ENCODE measurements at places on chromosomes 3 and 15.

- no peak for DNase-seq
Measured at GRCh38 chr3:193711166-193711485, 118.1 kb downstream of the OPA1 start.

DNA sequence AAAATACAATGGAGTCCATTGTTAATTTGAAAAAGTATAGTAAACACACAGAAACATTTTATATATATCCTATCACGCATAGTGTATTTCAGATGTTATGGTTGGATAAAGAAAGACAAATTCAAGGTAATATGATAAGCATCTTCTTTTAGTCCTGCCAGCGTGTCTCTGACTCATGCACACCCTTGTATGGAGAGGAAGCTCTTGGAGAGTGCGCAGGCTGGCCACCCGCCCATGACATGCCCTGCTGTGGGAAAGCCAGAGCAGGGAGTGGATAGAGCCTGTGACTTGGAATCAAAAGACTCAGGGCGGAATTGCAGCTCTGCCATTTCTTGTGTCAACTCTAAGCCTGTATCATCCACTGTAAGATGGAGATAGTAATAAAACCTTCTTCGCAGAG lies 23.0 kb upstream of the COPG1 start:
- DNase-seq: peak; percentile 77

DNA sequence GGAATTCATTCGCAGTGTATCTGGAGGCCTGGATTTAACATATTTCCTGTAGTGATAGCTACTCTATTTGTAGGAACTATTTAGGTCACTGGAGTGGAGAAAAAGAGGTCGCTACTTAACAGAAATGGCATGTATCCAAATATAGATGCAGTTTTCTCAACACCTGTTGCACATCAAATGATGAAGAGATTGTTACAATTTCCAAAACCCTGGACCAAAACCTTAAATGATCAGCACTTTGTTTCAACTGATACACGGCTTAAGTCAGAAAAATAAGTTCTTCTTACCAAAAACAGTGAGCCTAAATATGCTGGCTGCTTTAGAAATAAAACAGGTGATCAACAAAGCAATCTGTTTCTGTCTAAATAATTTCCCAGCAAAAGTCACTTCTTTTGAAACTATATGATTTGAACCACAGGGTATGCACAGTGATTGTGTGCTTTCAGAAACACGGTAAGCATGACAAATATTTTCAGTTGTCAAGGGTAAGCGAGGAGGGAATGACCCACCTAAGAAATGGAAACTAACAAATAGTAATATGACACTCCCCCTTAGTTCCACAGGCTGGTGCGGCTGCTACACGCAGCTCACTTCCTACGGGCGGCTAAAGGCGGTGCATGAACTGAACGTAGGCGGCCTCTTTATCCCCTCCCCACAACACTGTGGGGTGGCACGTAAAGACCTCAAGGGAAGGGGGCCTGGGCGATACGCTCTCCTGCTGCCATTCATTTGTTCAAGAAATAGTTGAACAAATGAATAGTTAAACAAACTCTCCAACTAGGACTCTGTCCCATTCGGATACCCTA lies 1.1 kb downstream of the EHD4 start:
- peak; percentile 46 for DNase-seq

DNA sequence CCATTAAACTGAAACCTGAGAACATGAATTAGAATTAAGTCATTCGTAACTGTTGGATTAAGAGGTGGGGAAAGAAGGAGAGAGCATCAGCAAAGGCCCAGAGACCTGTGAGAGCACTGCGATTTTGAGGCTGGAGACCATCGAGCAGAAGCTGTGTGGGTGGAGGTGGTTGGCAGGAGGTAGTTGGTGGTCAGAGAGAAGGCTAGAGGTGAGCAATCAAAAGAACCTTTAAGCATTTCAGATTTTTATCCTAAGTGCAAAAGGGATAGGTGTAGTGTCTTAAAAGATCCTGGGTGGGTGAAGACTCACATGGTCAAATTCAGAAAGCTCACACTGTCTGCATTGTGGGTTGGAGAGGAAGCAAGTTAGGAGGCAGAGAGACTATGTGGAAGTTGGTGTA lies 65.1 kb upstream of the TEX264 start:
- no peak for DNase-seq

- no peak for DNase-seq
Measured at GRCh38 chr3:45545476-45545875, 49.1 kb upstream of the LIMD1 start.

GRCh38 chr3:50673931-50674330 lies 796 bp upstream of the DOCK3 start:
- DNase-seq: no peak

DNA sequence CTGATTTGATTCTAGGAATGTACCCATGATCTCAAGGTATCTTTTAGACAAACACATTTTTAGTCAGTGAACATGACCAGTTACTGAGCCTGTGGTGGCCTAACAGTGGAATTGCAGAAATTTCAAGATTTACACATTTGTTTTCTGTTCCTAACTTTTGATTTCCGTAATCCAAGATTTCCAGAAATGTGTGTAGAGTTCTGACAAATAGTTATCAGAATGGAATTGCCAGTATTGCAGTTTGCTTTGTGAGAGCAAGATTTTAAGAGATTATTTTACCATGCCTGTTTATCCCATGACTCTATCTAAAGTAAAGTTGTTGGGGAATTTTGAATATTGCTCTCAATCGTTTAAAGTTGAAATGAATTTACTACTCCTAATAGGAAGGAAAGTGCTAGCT lies 11.7 kb upstream of the UTS2B start:
- DNase-seq: no peak

DNA sequence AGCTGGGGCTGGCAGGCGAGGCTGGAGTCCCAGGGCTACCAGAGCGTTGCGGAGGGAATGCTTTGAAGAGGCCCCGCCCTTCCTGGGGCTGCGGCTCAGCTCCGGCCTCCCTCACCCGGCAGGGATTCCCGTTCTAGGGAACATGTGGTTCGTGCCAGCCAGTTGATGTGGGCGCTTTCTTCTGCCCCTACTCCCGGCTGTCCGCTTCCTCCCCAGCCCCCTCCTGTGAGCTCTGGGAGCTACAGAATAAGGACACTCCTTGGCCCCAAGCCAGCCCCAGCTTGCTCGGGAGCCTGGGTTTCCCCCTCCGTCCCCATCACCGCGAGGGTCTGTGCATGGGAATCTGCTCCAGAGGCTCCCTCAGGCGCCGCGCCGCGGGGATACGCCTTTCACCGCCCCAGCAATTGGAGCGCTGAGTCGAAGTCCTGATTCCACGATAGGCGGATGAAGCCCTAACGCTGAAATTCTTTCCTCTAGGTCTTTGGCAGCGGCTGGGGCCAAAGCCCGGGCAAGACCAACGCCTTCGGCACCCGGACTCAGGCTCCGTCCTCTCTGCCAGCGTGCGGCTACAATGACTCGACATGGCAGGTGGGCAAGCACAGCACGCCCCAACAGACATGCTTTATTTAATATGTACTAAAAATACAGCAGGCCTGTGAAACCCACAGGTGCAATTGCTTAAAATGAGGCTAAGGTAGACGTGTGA lies 69.5 kb downstream of the KLF15 start:
- peak; percentile 48 for DNase-seq

DNA sequence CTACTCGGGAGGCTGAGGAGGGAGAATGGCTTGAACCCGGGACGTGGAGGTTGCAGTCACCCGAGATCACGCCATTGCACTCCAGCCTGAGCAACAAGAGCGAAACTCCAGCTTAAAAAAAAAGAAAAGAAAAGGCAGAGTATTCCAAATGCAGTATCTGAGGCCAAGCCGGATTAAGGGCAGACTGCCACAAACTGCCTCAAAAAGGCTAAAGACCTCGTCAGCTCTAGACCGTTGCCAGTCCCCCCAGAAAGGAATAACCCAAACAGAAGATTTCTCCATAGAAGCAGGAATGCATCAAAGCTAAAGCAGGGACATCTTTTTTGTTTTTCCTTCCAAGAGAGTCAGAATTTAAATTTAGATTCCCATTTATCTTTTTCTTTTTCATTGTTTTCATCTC lies 72.9 kb downstream of the TM4SF4 start:
- DNase-seq: peak; percentile 87

GRCh38 chr15:70289191-70289955 lies 191.7 kb upstream of the TLE3 start:
- peak; percentile 83 for DNase-seq

- peak; percentile 9 for DNase-seq
Measured at GRCh38 chr15:77632534-77633133, at the start of gene LINGO1. TSS of gene LINGO1 (minus strand) at chr15:77632912. CDS start at chr15:77632315, 597 bp downstream.

DNA sequence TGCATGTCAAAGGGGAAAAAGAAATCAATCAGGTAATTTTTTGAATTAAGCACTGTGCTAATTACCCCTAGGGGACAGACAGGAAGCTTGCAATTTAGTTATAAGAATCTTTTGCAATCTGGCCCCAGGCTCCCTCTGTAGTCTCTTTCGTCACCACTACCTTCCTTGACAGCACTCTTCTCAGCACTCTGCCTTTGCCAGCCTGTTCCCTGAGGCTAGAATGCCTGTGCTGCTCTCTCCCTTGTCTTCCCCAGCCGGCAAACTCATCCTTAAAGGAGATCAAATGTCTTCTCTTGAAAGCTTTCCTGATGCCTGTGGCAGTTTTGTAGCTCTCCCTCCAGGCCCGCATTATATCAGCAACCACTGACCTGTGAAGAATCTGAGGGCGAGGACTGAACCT lies 32.4 kb upstream of the PRTG start:
- no peak for DNase-seq

GRCh38 chr15:68055224-68055705 lies 1.1 kb downstream of the PIAS1 start:
- peak; percentile 48 for DNase-seq

DNA sequence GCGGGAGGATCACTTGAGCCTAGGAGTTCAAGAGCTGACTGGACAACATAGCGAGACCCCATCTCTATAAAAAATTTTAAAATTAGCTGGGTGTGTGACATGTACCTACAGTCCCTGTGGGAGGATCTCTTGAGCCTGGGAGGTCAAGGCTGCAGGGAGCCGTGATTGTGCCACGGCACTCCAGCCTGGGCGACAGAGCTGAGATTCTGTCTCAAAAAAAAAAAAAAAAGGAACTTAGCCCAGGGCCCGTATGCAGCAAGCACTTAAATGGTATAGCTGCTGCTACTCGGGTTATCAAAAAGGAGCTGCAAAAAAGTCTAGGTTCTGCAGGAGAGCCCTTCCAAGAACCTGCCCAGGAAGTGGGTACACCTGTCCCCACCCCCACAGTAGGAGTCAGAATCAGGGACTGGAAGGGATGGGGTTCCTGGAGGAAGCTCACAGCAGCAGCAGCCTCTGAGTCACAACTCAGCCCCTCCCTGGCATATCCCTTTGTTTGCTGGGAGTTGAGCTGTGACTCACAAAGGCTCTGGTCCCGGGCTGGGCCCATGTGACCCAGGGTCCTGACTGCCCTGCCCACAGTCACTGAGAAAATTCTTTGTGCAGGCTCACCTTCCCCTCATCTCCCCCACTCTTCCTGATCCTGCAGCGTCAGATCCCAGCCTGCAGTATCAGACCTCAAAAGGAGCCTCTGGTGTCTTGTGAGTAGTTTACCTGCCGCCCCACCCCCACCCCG lies at the start of gene SPATA12:
TSS of gene SPATA12 (plus strand) at position 576 of the 733 bp plus-strand sequence. CDS start 13,031 bp downstream, outside the sequence.
- peak; percentile 82 for DNase-seq

GRCh38 chr3:61417352-61417751 lies 144.0 kb upstream of the PTPRG start:
- DNase-seq: peak; percentile 25

GRCh38 chr15:97077975-97078374 lies 747.5 kb downstream of the NR2F2 start:
- no peak for DNase-seq

DNA sequence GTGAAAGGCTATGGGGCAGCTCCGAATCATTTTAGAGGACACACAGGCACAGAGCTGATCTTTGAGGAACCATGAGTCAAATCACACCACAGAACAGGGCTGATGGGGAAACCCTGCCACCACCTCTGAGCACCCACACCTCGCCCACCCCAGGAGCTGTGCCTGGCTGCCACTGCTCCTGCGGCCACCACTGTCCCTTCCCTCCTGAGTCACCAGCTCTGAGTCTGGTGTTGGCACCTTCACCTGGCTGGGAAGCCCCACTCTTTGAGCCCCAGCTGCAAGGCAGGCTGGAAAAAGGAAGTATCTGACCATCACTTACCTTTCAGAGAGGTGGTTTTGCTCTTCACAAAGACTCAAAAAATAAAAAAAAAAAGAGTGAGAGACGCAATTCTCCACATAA lies 63.6 kb upstream of the MEF2A start:
- no peak for DNase-seq

- DNase-seq: no peak
Measured at GRCh38 chr3:56787784-56788256, 13.9 kb downstream of the ARHGEF3 start.

DNA sequence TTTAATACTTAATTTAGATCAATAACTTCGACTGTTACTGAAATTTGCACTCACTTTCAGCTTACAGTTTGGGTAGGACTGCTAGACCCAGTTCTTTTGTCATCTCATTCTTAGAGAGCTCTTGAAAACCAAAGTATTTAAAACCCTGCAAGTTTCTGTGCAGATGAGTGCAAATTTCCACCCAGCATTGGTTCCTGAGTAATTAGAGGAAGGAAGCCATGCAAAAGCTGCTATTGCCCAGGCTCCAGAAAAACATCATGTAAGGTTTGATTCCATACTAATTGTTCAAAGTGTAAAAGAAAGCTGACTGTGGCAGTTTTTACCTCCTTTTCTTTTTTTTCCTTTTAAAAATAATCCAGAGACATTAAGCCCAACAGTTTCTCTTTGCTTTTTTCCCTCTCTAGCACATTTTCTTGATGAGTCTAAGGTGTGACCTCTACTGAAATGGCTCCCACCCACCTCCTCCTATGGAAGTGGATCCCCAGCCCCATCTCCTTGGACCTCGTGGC lies 30.3 kb downstream of the ABHD2 start:
- no peak for DNase-seq

- DNase-seq: no peak
Measured at GRCh38 chr3:192827863-192828594, 89.6 kb downstream of the MB21D2 start.

- DNase-seq: no peak
Measured at GRCh38 chr3:128813097-128813496, 66.3 kb upstream of the ACAD9 start.

DNA sequence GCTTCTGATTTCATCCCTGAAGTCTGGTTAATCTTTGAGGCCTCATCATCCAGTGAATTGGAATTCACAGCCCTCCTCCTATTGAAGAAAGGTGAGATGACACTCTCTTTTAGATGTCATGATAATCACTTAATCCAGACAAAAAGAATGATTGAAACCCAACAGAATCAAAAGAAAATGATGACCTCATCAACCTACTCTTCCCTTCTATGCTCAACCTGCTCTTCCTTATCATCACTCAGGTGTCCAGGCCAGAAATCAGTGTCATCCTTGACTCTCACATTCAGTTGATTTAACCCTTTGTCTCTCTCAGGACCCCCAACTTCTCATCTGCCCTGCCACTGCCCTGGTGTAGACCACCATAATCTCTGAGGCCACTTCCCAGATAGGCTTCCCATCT lies 11.8 kb downstream of the PLA2G4E start:
- DNase-seq: no peak

DNA sequence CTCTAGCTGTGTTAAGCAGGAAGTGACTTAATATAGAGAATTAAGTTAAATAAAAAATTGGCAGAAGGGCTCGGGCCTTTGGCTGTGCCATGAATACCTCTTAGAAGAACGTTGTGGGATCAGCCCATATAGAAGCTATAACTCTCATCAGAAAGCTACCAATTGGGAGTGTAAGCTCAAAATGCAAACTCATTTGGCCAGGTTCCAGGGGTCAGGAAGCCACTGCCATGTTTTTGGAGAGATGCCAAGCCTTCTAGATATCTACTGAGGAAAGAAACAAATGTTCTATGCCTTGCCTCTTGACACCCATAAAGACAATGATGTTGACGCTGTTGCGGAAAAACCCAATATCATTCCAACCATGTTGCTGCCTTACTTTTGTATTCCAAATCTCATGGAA lies 475.2 kb upstream of the TGFBR2 start:
- DNase-seq: no peak

- no peak for DNase-seq
Measured at GRCh38 chr3:129603561-129603942, 2.9 kb downstream of the PLXND1 start.

All from fibroblast of upper back skin (primary cell).